ENCODE measurements at places on chromosomes 3 and 15. TPM values are rescaled to one million over a fixed set of nuclear protein-coding genes. Genes with fewer than 3 reads are reported as not detected.

NME9 gene
- not detected for total RNA-seq

DNA sequence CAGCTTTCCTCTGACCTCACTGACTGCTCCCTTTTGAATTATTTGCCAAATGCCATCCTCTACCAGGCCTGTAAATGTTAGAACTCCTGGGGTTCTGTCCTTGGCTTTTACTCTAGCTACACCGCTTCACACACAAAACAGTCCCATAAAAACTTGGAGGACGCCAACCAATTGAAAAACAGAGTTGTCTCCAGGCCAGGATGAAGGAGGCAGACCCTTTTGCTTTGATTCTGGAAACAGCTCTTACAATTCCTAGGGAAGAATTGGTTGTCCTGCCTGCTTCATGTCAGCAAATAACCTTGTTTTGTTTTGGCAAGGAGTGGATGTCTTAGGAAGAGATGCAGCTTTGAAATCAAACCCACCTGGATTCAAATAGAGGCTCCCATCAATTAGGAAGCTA is 375.5 kb downstream of the UNC13C start:
- DNase-seq: no peak

GRCh38 chr15:41183581-41183980 is 47.0 kb downstream of the EXD1 start:
- no peak for DNase-seq

DNA sequence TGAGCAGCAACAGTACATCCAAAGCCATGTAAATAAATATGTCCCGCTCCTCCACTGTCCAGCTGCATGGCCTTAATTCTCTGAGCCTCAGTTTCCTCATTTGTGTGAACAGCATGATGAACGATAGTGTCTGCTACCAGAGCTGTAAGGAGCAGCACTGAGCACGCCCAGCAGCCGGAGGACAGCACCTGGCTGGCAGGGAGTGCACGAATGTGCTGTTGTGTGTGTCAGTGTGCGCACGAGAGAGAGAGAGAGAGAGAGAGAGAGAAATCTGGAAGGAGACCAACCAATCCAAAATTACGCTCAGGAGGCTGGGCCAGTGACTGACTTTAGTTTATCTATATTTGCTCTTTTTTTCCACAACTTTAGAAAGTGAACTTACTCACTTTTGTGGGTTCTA is 26.6 kb upstream of the PLXNA1 start:
- no peak for DNase-seq

DNA sequence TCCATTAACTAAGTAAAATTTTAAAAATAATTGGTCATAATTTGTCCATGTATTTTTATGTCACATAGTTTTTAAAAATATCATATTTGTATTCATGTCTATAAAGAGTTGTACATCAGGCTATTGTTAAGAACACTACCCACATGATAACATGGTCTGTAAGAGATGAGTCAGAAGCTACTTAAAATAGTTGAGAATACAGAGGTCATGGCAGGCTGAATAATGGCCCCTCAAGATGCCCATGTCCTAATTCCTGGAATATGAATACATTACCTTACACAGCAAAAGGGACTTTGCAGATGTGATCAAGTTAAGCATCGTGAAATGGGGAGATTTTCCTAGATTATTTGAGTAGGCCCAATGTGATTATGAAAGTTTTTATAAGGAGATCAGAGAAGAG is 782.9 kb upstream of the GOLIM4 start:
- DNase-seq: peak; percentile 32

DNA sequence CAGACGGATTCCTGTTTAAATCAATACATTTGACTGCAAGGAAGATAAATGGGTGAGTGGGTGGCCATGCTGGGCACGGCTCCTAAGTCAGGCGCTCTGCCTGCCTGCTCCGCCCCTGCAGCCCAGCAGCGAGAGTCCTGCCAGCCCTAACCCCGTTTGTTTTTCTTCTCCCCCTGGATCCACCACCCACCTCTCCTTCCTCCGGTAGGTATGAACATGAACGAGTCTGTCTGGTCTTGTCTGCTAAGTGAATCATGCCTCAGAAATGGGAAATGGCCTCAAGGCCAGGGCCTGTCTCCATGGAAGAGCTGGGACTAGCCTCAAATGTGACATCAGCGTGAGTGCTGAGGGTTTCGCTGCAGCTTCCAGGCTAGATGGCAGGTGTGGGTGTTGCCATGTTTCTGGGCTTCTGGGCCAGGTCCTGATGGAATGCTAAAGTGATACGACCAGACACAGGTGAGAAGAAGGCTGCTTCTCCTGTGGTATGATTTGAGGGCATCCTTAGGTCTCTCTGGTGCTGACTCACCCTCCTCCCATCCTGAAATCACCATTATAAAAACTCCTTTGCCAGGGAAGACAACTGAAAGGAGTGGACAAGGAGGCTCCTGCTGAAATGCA is 5.6 kb upstream of the FEM1B start:
- DNase-seq: peak; percentile 89

Data from Daoy (cell line).